Inflammatory macrophage (primary cell): ENCODE measurements at places on chromosomes 2 and 18.

DNA sequence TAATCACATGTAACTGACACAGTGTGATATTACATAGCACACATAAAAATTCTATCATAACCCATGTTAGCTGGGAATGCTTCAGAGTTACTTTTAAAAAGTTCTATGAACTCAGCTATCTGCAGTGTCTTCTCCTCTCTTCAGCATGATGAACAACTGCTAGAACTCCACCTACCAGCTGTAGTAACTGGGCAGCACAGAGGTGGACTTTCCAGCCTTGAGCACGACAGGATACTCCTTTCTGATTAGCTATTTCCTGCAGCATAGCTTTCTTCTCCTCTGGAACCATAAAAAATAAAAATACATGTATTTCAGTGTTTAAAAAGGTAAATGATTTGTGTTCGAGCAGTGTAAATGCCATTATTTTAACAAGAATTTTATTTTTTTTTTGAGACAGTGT, 59.5 kb upstream of the AMMECR1L start:
- DNase-seq, result no peak

- no peak for DNase-seq
Measured at GRCh38 chr2:28944535-28945248, 36.4 kb upstream of the TOGARAM2 start.

DNA sequence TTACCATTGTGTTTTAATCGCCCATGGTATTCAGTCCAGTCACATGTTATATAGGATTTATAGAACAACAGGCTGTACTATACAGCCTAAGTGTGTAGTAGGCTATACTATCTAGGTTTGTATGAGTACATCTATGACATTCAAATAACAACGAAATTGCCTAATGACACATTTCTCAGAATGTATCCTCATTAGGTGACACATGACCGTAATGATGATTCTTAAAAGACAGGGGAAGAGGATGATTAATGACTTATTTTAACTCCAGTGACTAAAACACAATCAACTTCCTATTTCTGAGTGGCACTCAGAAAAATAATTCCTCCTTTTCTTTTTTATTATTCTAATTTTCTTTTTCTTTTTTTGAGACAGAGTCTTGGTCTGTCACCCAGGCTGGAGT, 63.0 kb upstream of the ACSL3 start:
- peak; percentile 96 for DNase-seq

- no peak for DNase-seq
Measured at GRCh38 chr18:57475903-57476302, 40.7 kb downstream of the ONECUT2 start.

DNA sequence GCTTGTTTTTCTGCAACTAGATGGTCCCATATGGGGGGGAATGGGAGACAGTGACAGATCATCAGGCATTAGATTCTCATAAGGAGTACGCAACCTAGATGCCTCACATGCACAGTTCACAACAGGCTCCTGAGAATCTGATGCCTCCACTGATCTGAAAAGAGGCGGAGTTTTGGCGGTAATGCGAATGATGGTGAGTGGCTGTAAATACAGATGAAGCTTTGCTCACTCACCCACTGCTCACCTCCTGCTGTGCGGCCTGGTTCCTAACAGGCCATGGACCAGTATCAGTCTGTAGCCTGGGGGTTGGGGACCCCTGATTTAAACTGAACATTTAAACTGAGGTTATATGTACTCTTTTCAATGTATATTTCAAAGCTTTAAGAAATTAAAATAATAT, 40.7 kb downstream of the SOS1 start:
- DNase-seq, result no peak

DNA sequence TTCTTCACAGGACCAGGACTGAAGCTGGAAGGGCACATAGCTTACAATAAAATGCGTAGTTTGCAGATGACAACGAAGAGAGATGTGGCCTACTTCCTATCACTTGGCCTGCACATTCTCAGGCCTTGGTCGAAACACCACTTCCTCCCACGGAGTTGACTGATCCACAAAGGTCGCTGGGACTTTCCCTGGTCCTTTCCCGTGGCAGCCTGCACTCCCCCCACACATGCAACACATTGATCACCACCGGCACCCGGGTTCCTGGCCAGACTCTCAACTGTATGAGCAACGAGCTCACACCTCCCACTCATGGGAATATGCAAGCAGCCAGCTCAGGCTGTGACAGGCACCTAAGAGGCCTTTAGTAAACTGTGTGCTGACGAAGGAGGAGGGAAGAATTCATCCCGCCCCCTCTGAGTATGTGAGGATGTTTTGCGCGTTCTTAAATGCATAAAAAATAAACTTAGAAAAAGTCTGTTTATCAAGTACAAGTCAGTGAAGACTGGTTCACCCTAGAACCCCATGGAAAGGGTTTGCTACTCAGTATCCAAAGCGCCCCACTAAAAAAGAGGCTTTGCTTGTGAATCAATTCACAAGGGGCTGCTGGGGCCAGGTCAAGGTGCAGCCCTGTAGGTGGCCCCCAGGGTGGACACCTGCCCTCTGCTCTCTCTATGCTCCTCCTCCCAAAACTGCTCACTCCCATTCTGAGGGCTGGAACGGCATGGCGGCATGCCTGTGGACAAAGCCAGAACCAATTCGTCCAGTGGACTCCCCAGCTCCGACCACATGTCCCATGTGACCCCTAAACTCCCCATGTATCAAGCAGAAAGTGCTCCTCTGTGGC, 154.3 kb downstream of the EIPR1 start:
- DNase-seq, result peak; percentile 42

- no peak for DNase-seq
Measured at GRCh38 chr2:95320986-95321767, 24.0 kb downstream of the KCNIP3 start.

- DNase-seq, result no peak
Measured at GRCh38 chr2:202754936-202755335, 116.6 kb downstream of the ICA1L start.

- DNase-seq, result no peak
Measured at GRCh38 chr2:33577084-33577483, 22.0 kb downstream of the FAM98A start.

GRCh38 chr2:141384676-141385075, 746.1 kb downstream of the LRP1B start:
- no peak for DNase-seq

- no peak for DNase-seq
Measured at GRCh38 chr18:3323900-3324299, 62.0 kb downstream of the MYL12B start.

DNA sequence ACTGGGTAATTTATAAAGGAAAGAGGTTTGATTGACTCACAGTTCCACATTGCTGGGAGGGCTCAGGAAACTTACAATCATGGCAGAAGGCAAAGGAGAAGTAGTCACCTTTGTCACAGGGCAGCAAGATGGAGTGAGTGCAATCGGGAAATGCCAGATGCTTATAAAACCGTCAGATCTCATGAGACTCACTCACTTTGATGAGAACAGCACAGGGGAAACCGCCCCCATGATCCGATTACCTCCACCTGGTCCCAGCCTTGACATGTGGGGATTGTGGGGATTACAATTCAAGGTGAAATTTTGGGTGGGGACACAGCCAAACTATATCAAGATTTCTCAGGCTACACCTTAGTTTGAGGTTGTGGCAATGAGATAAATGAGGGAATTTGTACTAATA, 54.9 kb downstream of the AKAIN1 start:
- DNase-seq, result no peak

DNA sequence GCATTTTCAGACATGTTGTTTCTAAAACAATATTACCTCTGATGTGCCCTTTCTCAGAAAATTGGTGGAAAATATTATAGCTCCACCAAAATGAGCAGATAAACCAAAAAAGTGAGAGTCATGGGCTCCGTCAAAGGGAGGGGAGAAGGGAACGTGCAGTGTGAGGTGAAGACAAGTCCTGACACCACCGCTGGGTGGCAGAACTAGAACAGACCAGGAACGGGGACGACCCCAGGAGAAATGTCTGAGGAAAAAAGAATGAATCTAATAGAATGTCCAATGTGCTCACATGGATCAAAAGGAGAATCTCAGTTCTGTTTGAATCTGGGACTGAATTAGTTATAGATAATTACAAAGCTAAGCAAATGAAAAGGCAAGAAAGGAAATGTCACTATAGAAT, 22.6 kb upstream of the BCL2 start:
- no peak for DNase-seq

GRCh38 chr2:25912851-25913695, 34.8 kb upstream of the ASXL2 start:
- no peak for DNase-seq
